Caki2 (cell line): ENCODE measurements at places on chromosomes 4 and X. TPM values are rescaled to one million over a fixed set of nuclear protein-coding genes. Genes with fewer than 3 reads are reported as not detected.
A peak's percentile ranks its signal among the peaks of the same experiment; 100 is the strongest.

Gene PCDH11X
- 0.03 TPM in 1 of 2 replicates, not detected in the other for total RNA-seq

DNA sequence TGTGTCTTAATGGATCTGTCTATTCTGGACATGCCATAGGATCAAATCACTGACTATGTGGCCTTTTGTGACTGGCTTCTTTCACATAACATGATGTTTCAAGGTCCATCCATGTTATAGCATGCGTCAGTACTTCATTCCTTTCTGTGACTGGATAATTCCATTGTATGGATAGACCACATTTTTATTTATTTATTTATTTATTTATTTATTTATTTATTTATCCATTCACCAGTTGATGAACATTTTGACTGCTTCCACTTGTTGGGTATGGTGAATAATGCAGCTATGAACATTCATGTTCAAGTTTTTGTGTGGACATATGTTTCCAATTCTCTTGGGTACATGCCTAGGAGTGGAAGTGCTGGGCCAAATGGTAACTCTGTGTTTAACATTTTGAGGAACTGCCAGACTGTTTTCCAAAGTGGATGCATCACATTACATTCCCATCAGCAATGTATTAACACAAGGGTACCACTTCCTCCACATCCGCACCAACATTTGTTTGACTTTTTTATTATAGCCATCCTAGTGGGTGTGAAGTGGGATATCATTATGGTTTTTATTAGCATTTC lies 14.0 kb downstream of the RTL5 start:
- DNase-seq, result no peak

Gene KDR
- not detected in 2 replicates for total RNA-seq

DNA sequence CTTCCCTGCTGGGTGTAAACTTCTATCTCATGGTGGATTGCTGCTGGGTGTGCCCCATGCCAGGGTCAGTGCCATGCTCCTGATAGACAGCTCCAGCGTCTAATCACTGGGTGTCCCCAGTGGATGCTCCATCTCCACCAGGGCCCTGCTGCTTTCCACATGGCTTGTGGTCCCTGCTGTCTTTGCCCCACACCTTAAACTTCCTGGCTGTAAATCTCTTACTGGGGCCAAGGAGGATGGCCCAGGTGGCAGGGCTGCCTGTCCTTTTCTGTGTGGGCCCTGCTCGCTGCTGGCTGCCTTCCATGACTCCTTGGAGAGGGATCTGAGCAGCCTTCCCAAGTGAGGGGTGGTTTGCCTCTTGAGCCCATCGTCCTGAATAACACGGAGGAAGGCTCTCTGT lies 51.8 kb downstream of the RGS12 start:
- DNase-seq, result no peak

DNA sequence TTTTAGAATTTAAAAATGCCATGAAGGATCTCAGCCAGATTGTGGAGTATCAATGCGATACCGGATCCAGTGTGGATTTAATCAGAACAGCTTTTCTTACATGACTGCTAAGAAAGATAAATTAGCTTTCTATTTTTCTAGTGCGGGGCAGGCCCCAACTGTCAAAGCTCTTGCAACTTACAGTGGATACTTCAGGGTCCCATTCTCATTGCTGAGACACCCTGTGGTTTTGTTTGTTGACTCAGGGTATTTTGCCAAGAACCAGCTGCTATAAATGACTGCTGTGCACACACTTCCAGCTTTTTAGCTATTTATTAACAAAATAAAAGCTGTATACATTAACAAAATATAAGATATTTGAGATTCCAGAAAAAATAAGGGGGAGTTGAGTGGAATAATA lies 166.4 kb downstream of the DCLK2 start:
- DNase-seq, result peak; percentile 71

Gene PAGE4
- total RNA-seq, result not detected in 2 replicates

- DNase-seq, result no peak
These were observed 136.4 kb downstream of the MAPK10 start for GRCh38 chr4:86223472-86223871.

Gene MAGEB3
- total RNA-seq, result not detected in 2 replicates

- DNase-seq, result no peak
These were observed 76.9 kb downstream of the STIM2 start for GRCh38 chr4:26937567-26937966.

DNA sequence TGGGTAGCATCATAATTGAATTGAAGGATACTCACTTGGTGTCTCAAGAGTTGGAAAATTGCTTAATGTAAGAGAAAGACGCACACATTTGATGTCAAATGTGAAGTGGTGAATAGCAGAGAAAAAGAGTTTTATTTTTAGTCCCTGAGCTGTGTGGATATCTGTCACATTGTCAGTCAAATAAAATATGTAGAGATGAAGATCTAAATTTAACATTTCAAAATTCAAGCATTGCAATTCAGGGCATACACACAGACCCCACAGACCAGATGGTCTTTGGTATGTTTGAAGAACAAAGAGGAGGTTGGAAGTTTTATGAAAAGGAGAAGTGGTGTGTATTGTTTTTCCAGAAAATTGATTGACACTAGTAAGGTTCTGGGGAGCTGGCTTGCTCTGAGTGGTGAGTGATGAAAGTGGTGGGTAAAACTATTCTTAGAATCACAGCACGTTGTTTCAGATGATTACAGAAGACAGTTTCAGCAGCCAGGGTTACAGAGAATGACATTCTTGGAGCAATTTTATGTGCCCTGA lies 44.9 kb upstream of the BBS12 start:
- DNase-seq, result no peak

DNA sequence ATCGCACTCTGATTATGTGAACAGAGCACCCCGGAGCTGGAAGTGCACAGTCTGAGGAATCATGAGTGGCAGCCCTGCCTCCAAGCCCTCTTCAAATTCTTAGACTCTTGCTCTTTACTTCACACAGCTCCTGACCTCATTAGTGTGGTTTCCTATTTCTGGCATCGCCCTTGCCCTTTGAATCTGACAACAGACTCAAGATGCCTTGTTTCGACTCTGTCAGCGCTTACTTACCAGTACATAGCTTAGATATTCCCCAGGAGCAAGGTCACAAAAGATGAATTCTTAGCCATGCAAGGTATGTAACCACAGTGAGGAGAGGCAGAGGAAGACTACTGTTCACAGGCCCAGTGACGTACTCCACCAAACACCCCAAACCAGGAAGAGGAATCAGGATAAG lies 167.2 kb downstream of the KDR start:
- DNase-seq, result no peak

Gene ATP8A1
- total RNA-seq, result 0.26 TPM in 1 of 2 replicates, not detected in the other

DNA sequence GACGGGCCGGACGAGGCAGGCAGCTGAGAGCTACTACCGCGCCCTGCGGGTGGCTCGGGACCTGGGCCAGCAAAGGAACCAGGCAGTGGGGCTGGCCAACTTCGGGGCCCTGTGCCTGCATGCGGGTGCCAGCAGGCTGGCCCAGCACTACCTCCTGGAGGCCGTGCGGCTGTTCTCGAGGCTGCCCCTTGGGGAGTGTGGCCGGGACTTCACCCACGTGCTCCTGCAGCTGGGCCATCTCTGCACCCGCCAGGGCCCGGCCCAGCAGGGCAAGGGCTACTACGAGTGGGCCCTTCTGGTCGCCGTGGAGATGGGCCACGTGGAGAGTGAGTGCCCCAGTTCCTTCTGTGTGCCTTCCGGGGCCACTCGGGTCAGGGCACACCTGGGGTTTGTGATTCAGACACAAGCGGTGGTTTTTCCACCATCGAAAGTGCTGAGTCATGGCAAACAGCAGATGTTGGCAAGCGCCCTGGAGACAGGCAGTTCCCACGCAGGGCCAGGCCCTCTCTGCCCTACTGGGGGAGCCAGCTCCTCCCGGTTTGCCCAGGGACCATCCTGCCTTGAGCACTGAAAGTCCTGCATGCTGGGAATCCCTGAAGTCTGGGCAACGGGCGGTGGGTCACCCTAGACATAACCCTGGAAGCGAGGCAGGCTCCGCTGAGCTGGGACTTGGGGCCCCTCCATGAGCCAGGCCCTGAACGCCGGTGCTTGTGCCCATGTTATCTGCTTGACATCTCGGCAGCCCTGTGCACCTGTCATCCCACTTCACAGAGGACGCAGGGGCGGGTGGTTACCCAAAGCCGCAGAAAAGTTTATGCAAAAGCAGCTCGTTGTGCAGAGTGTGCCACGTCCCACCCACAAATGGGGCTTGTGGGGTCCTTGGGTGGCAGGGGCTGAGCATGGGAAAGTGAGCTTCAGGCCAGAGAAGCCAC lies 29.5 kb downstream of the SH3TC1 start:
- DNase-seq, result peak; percentile 77

DNA sequence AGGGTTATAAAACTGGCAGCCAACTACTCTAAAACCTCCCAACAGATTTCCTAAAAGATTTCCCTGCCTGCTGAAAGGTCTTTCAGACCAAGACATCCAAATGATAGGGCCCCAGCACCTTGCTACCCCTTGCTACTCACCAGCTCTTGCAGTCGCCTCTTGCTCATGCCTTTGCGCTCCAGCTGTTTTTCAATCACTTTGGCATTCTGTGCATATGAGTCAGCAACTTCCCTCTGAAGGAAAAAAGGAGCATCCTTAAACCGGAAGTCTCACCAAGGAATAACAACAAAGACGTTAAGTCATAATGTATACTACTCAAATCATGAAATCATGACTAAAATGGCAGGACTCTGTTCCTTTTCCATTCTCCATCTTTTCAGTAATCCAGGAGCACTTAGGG lies 24.0 kb downstream of the STEEP1 start:
- DNase-seq, result peak; percentile 49
